Cerebellar nuclear complex (tissue), 1 donor: ENCODE measurements at places on chromosomes 4 and X.

DNA sequence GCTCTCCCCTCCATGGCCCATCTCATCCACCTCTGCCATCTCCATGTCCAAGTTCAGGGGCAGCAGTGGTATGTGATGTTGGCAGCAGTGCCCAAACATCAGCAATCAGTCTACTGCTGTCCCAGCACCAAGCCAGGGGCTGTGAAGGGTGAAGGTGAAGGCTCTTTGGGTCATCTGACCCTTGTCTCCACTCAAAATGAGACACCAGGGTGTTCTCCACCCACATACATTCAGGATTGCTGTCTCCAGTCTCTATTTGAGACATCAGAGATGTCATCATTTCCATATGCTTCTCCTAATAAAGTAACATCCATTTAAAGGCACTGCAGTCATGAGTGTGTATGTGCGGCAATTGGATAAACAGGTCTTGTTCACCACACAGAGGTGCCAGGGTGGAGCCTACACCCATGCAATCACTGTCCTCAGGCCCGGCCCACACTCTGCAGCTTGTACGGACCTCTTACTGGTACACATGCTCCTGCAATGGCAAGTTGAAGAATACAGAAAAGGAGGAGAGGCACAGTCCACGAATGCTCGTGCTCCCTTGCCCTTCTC lies 22.2 kb downstream of the MAML3 start:
- DNase-seq = no peak

DNA sequence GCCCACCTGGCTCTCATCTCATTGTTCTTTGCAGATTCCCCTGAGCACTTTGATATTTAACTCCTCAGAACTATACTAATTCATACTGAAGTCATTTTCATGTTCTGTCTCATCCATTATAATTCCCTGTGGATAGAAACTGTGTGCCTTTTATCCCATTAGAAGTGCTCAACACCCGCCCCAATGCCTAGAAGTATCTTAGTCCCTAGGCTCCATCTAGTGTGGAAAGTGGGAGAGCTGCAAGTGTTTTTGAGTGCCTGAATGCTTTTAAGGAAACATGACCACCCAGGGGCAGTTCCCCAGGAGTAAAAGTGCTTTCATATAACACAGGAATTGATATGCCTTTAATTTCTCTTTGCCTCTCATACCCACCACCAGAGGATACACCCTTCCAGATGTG lies 117.0 kb downstream of the CHRDL1 start:
- no peak for DNase-seq

DNA sequence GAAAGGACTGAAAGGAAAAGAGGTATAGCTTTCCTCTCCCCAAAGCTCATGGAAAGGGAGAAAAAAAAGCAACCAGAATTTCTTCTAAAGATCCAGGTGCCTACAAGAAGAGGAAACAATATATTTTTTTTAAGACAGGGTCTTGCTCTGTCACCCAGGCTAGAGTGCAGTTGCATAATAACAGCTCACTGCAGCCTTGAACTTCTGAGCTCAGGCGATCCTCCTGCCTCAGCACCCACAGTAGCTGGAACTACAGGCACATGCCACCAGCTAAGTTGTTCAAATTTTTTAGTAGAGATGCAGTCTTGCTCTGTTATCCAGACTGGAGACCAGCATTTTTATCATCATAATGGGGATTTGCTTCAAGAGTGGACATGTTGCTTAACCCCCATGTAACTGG lies 30.5 kb upstream of the BBS12 start:
- DNase-seq = no peak

GRCh38 chrX:23436875-23437274 lies 102.2 kb downstream of the PTCHD1 start:
- DNase-seq = no peak

DNA sequence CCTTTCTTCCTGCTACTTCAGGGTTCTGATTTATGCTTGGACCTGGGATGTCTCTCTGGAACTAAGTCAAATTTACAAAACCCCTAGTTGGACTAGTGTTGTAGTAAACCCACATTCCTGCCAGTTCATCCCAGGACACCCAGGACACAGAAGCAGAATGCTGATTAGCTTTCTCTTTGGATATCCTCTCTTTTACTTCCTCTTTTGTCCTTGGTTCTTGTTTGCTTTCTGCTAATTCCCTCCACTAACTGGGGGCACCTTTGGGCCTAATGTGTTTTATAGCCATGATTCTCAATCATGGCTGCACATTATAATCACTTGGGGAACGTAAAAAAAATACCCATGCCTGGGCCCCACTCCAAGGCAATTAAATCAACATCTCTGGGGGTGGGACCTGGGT lies 42.5 kb downstream of the LANCL3 start:
- DNase-seq = no peak

DNA sequence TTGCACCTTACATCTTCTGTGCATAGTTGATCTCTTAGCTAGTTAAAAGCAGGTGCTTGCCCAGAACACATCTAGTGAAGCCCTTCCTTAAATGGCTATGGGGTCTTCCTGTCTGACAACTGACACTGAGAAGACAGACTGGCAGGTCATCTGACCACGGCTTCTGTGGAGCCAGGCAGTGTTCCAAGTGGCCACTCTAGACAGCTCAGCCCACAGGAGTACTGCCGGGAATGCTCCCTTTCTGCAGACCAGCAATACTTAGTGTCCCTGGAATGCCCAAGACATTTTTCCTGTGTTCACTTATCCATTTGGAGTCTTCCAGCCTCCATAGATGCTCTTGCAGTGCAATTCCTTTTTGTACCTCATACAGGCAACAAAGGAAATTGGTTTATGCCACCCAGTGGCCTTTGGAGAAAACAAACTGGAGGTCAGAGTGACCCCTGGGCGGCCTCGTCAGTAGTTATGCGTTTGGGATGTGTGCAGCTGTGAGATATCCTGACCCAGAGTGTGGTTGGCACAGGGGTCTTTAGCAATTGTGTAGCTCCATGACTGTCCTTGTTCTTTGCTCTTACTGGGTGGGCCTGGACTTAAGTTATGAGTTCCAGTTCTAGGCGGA lies 335.5 kb downstream of the ARHGAP10 start:
- DNase-seq = no peak

- DNase-seq = no peak
Measured at GRCh38 chr4:48252313-48252712, 17.3 kb downstream of the TEC start.

DNA sequence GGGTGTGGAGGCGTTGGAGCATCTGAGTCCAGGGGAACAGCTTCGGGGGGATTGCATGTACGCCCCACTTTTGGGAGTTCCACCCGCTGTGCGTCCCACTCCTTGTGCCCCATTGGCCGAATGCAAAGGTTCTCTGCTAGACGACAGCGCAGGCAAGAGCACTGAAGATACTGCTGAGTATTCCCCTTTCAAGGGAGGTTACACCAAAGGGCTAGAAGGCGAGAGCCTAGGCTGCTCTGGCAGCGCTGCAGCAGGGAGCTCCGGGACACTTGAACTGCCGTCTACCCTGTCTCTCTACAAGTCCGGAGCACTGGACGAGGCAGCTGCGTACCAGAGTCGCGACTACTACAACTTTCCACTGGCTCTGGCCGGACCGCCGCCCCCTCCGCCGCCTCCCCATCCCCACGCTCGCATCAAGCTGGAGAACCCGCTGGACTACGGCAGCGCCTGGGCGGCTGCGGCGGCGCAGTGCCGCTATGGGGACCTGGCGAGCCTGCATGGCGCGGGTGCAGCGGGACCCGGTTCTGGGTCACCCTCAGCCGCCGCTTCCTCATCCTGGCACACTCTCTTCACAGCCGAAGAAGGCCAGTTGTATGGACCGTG lies 2.2 kb downstream of the AR start:
- DNase-seq = no peak

GRCh38 chrX:9997524-9997923 lies 30.4 kb downstream of the CLDN34 start:
- DNase-seq = no peak

- DNase-seq = no peak
Measured at GRCh38 chrX:103716962-103717361, 6.3 kb downstream of the TMEM31 start.

DNA sequence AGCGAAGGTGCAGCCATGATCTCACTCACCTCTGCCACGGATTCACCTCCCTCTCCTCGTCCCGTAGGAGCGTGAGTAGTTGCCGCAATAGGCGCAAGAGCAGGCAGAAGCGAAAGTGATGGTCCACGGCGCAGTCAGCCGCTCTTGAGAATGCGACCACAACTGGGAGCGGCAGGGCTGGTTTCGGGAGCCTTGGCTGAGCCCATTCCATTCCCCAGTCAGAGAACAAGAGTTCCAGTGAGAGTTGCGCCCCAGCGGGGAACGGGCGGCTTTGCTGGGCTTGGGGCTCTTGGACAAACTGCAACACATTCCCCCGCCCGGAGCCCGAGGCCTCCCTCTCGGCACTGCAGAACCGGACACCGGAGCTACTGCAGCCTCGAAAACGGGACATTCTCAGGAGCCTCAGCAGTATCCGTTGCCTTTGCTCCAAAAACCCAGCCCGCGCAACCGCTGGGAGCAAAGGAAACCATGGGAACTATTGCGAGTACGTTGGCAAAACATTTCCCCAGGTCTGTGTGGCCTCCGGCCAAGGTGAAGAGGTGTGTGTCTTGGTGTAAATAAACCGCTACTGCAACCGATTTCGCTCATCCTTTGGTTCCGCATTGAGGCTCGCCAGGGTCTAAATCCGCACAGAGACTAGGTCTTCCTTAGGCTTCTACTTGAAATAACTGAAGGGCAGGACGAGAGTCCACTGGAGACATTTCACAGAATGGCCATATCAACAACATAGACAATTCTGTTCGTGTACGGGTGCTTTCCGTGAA lies 5.7 kb upstream of the ZBTB33 start:
- no peak for DNase-seq

- DNase-seq = no peak
Measured at GRCh38 chr4:158767451-158767850, 1.4 kb upstream of the FNIP2 start.

- no peak for DNase-seq
Measured at GRCh38 chr4:111510535-111510934, 634.7 kb upstream of the FAM241A start.

- DNase-seq = no peak
Measured at GRCh38 chr4:86921608-86922252, 13.1 kb upstream of the AFF1 start.

GRCh38 chr4:34258176-34258575 lies 1986.1 kb downstream of the ARAP2 start:
- DNase-seq = no peak

- no peak for DNase-seq
Measured at GRCh38 chrX:27890611-27891010, 82.8 kb downstream of the MAGEB10 start.

DNA sequence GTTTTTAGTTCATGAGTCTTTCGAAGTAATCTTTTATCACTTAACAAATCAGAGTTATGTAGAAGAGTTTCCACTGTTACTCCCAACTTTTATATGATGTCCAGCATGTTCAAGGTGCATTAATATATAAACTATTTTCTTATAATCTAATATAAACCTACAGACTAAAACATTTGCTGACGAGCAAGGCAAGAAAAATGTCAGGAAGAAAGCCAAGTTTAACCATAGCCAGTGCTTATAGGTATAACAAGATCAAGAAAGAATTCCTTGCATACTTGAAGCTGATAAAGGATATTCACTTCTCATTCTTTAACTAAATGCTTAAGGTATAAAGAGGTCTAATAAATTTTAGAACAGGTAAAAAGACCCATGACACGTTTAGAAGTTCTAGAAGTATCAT lies 167.7 kb downstream of the NPNT start:
- no peak for DNase-seq

DNA sequence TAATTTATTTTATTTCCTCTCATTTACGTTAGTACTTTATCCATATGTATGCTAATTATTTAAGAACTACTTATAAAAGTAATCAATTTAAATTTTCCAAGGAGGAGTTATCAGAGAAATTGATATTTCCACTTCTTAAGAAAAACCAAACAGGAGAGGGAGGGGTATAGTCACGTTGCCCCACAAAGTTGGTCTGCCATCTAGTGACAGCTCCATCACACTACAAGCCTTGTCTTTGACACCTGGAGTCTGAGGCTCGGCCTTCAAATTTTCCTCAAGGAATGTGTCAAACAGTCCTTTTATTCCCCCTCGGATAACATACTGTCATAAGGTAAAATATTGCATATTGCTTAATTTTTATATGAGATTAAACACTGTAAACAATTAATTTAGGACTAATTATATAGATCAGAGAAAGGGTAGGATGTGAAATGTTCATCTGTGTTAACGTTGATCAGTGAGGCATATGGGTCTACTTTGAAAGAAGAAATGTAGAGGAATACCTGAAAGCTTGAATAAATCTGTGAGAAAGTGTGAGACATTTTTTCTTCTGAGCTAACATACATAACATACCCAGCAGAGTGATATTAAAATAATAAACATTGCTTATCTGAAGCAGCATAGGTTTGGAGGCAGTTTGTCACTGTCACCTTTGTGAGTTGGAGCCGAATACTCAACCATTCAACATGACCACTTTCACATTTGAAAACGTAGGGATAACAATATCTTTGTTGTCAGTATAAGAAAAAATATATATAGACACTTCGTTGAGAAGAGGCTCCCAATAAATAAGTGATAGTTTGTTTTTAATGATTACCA lies 114.4 kb downstream of the GLRA3 start:
- DNase-seq = no peak

GRCh38 chr4:58507079-58507478 lies 1396.9 kb upstream of the IGFBP7 start:
- no peak for DNase-seq

DNA sequence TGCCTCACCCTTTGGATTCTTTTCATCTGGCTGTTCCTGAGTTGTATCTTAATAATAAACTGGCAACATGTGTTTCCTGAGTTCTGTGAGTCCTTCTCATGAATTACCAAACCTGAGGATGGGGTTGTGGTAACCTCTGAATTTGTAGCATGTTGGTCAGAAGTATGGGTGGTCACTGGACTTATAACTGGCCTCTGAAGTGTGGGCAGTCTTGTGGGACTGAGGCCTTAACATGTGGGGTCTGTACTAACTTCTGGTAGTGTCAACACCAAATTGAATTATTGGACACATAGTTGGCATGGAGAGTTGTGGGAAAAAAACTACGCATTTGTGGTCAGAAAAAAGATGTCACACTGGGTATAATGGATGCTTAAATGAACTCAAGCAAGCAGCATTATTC lies 45.0 kb upstream of the TNIP3 start:
- no peak for DNase-seq

DNA sequence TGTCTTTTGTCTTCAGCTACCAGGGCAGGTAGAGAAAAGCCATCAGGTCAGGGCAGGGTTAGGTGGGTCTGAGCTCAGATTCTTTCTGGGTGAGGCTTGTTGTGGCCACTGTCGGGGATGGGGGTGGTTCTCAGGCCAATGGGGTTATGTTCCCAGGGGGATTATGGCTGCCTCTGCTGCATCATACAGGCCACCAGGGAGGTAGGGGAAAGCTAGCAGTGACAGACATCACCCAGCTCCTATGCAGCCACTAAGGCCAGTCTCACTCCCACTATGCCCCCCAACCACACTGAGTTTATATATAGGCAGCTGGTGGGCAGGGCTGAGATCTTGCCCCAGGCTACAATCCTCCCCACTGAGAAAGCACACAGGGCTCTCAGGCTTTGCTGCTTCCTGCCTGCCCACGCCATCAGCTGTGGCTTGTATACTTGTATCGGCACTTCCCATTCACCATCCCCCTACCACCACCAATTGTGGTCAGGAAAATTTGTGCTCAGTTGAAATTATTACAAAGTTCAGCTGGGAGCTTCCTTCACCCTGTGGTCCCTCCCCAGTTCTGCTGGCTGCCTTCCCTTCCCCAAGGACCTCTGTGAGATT lies 72.6 kb upstream of the PTPN13 start:
- DNase-seq = no peak

- DNase-seq = no peak
Measured at GRCh38 chrX:38066934-38067333, 60.6 kb downstream of the SYTL5 start.

GRCh38 chr4:5409237-5409636 lies 299.1 kb downstream of the EVC2 start:
- DNase-seq = no peak

- no peak for DNase-seq
Measured at GRCh38 chr4:86720508-86721068, 126.5 kb downstream of the PTPN13 start.
